Activated naive CD4-positive, alpha-beta T cell (primary cell): ENCODE measurements at places on chromosomes 2 and 18.

GRCh38 chr2:231709981-231710798 lies 1.9 kb downstream of the PTMA start:
- DNase-seq, result peak; percentile 82

- DNase-seq, result no peak
These were observed 9.7 kb downstream of the SPP2 start for GRCh38 chr2:234060236-234060635.

- no peak for DNase-seq
These were observed 821 bp upstream of the PROC start for GRCh38 chr2:127417406-127417805.

DNA sequence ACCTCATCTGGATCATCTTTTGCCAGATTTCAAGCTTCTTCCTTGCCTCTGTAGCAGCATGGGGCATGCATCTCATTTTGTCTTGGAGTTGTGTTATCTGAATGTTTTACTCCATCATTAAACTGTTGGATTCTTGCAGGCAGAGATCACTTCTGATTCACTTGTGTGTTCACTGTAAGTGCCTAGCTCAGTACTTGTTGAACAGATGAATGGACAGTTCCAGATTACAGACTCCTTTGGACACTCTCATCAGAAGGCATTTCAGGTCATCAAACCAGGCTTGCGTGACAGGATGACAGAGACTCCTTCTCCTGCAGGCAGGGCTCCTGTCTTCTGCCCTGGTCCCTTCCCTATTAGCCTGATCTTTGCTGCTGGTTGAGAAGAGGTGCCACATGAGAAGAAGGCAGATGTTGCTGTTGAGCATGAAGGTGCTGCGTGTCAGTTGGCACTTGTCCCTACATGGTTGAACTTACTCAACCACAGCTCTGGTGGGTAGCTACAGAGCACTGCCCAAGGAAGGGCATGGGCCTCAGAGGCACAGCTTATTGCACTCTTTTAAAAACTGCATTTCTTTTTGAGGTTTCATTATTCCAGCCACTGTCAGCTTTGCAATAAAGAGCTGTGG lies 58.9 kb downstream of the INPP4A start:
- no peak for DNase-seq

- no peak for DNase-seq
These were observed 53.0 kb upstream of the CCDC150 start for GRCh38 chr2:196586511-196586991.

- no peak for DNase-seq
These were observed 11.2 kb downstream of the CWC22 start for GRCh38 chr2:179995741-179996515.

DNA sequence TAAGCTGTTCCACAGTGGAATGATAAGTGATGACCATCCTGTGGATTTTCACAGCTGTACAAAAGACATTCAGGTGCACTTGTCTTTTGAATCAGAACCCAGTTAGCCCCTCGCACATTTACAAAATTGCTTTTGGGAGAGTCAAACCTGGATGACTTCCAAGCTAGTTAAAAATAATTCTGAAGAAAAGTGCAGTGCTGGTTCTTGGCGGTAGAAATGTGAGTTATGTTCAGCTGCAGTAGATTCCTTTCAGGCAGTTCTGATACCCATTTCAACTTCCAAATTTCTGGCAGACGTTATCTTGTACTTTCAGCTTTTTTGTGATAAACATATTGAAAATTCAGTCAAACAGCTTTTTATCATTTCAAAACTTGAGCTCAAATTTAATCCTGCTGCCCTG lies 324.7 kb downstream of the NRXN1 start:
- no peak for DNase-seq

GRCh38 chr2:200089040-200089755 lies 133.8 kb downstream of the MAIP1 start:
- DNase-seq, result no peak
